ENCODE measurements at places on chromosomes 5 and 9.
A peak's percentile ranks its signal among the peaks of the same experiment; 100 is the strongest.

DNA sequence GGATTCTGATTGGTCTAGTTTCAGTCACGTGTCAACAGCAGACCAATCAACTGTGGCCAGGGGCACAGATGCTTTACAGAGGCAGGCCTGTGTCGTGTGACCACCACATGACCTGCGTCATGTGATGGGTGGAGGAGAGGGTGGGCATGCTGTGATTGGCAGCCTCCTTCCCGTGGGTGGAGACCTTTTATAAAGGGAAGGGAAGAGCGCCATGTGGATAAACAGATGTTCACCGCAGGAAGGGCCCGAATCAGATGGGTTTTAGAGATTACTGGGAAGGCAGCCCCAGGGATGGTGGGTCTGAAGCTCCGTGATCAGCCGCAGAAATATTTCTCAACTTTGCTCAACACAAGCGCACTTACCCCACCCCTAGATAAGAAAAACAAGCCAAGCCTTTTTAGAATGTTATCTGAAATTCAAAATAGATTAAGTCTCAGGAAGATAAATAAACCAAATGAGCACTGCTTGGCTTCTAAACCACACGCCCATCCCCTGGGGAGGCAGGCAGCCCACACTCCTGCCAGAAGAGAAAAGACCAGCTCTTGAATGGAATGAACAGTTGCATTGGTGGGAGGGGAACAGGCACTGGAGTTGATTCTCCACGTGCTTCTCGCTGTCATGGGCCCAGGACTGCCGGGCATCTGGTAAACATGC lies 43.6 kb downstream of the ROPN1L start:
- peak; percentile 78 for DNase-seq

DNA sequence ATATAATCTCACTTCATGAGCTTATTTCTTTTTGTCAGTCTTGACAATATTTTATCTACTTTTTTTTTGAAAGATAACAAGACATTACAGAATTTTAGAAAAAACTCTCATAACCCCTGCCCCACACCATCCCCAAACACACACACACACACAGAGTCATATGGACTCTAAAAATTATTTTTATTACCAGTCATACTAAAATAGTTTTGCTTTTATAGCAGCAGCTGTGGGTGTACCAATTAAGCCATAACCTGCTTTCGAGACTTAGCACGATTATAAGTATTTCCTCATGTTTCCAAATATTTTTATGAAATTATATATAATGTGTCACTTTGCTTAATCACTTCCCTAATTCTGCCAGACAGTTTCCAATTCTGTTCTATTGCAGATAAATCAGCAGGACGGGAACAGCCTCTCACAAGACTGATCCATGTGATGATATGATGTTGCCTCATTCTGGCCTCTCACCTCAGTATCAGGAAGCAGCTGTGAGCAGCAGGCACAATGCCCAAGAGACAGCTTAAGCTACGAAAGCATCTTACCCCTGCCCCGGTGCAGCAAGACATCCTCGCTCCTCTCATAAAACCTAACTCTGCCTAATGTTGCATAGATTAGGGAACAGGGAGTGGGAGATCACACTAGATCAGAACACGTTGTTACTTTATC lies 7.0 kb downstream of the PDCL start:
- no peak for DNase-seq

- DNase-seq, result no peak
Observed at GRCh38 chr5:39131210-39132127, 57.3 kb upstream of the RICTOR start.

GRCh38 chr9:81650586-81651515 lies 38.5 kb downstream of the TLE1 start:
- no peak for DNase-seq

DNA sequence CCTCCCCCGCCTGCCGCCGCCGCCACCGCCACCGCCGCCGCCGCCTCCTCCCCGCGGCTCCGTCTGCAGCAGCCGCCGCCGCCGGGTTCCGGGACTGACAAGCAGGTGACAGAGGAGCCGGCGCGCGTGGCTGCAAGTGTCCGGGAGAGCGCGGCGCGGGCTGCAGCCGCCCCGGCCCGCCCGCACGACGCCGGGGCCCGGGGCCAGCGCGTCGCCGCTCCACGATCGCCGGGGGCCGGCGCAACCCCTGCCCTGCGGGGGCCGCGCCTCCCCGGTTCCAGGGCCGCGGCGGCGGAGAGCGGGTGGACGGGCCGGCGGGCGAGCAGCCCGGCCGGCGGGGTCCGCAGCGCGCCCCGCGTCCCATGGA lies 343 bp downstream of the LMX1B start:
- no peak for DNase-seq

DNA sequence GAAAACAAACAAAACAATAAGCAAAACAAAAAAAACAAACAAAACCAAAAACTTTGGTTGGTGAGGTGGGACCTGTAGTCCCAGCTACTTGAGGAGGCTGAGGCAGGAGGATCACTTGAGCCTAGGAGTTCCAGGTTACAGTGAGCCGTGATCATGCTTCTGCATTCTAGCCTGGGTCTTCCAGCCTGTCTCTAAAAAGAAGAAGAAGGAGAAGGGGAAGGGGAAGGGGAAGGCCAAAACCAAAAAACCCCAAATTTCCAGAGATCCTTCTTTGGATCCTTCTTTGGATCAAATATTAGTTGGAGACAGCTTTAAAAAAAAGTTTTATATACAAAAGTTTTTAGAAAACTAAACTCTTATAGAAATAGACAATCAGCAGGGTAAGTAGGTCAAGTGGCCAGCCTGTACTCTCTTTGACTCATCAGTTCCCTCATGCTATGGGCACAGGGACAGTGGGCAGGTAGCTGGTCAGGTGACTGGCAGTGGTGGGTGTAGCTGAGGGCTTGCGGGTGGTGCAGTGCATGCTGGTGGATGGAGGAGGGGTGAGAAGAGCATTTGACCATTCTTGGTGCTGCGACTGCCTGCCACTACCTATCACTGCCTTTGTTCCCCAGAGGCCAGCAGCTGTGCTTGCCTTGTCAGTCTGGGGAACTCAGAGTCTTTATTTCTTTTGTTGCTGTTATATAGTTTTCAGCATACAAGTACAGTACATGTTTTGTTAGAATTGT lies 12.6 kb downstream of the RCL1 start:
- DNase-seq, result no peak

- no peak for DNase-seq
Observed at GRCh38 chr5:113188436-113188835, 211.8 kb downstream of the DCP2 start.

DNA sequence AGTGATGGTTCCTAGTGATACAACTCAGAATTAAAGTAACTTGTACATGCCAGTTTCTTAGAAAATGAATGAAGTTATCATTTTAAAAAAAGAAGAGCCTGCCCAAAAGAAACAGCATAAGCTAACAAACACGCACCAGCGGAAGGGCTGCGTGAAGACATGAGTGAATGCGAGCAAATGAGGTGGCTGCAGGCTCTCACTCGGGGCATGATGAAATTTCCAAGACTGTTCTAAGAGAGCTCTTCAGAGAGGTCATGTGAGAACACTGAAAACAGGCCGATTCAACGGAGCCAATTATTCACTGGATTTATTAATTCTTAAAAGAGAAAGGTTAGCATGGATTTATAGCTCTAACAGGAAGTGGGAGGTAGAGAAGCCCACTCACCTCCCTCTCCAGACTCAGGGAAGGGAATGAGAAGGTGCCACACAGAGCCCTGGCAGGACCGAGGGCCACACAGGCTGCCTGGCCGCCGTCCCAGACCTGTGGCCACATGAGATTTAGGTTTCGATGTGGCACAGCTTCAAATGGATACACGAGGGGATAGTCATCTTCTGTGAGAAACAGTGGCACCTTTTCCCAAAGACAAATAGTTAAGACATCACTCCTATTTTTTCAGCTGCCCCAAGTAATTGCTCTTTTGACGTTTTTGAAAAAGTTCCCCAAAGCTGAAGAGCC lies 55.5 kb downstream of the HABP4 start:
- no peak for DNase-seq

DNA sequence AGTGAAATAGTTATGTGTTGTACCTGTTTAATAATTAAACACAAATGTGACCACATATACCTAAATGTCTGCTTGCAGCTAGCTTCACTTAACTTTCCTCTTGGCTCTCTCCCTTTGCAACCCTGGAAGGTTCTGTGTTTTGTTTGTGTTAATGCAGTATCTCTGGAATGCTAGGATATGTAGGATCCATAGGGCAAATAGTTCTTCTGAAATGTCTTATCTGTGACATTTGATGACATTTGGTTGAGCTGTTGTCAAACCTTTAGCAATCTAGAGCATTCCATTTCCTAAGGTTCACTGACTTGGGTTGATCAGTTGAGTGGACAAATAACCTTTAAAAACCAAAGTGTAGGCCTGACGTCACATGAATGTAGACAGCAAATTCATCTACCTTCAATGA lies 21.8 kb downstream of the CTNNA1 start:
- no peak for DNase-seq

DNA sequence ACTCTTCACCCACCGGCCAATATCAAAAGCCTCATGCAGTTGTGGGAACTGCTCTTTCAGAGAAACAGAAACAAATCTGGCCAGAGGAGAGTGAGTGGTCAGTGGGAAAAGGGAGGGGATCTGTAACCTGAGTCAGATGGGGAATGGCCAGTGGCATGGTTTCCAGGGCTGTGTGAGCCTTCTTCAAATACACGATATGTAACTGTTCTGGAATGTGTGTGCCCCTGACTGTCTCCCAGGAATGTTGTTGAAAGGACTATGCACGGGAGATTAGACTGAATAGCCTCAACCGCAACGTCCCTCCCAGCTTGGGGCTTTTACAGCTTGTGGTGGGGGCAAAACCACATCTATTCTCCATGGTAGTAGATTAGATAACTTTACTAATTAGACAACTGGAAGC lies 60.8 kb downstream of the SH3TC2 start:
- peak; percentile 85 for DNase-seq

- no peak for DNase-seq
Observed at GRCh38 chr9:14941501-14942405, 31.5 kb upstream of the FREM1 start.

DNA sequence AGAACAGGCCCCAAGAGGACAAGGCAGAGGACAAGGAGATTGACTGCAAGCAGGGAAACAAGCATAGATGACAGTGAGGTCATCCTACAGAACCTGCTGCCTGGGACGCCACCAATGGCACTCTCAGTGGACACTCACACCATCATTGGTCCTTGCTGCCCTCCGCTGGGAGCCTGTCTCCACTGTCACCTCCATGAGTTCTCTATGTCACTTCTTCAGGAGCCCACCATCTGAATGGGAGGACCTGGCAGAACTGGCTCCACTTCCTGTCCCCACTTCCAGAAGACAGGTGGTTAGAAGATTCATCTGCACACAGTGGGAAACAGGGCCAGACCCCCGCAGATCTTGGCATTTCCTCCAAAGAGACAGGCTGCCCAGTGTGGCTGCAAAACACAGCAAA lies 188.9 kb downstream of the HSD17B3 start:
- DNase-seq, result no peak

GRCh38 chr5:144468571-144468970 lies 297.9 kb downstream of the KCTD16 start:
- DNase-seq, result no peak
